Frontal cortex (tissue), 4 donors: ENCODE measurements at places on chromosomes 7 and 10.

DNA sequence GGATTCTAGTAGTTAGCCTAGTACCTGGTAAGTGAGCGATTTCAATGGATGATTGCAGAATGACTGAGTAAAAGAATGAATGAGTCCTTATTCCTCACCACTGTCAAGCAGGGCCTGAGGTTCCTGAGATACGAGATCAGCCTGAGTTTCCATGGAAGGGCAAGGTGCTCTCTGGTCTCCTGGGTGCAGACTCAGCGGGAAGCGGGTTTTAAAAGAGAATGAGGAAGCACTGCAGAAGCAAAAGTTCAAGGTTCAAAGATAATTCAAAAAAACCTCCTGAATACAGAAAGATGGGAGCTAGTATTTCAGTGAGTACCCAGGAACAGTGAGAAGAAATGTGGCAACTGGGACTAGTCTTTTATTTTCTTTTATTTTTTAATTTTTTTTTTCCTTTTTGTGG, 4.3 kb downstream of the ZNF3 start:
- no peak for DNase-seq

DNA sequence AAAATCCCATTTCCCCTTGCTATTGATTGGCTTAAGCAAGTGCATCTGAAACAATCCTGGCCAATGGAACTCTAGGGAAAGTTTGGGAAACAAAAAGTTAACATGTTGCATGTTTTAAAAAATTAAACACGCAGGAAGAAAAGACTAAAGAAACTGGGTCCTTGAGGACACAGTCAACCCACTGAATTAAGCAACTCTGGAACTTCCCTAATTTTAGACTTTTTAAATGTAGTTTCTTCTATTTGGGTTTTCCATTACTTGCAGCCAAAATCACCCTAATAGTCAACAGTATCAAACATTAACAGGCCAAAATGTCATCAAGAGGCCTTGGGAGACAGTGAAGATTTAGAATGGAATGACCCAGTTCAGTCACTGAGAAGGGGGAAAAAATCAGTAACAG, 40.6 kb downstream of the OSBPL3 start:
- DNase-seq, result no peak

- DNase-seq, result no peak
These were observed 187.7 kb upstream of the VSTM2A start for GRCh38 chr7:54354436-54354835.

GRCh38 chr7:155609185-155609584, 35.3 kb upstream of the RBM33 start:
- no peak for DNase-seq

- no peak for DNase-seq
These were observed 63.5 kb upstream of the C10orf90 start for GRCh38 chr10:126734015-126734414.

- DNase-seq, result no peak
These were observed 3.2 kb upstream of the NCOA4 start for GRCh38 chr10:46033602-46034011.

GRCh38 chr10:28279878-28280277, 23.0 kb downstream of the MPP7 start:
- DNase-seq, result no peak

- no peak for DNase-seq
These were observed 109.4 kb downstream of the MBL2 start for GRCh38 chr10:52663161-52663560.

- DNase-seq, result no peak
These were observed 921.5 kb downstream of the TYW1 start for GRCh38 chr7:67918158-67918557.

DNA sequence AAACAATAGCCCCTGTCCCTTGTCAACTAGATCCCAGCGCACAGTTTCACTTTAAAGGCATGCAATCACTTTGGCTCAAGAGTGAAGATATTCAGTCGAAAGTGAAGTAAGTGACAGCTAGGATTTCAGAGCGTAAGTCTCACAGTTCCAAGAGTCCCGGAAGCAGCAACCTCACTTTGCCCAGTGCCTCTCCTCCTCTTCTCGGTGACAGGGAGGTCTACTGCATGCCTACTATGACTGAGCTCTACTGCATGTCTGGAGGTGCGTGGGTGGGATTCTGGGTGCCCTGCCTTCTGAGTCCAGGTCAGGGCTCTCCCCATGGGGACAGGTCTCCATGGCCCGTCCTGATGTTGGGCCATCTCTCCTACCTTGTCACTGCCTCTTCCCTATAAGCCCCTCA, 17.0 kb downstream of the PRKCQ start:
- no peak for DNase-seq

DNA sequence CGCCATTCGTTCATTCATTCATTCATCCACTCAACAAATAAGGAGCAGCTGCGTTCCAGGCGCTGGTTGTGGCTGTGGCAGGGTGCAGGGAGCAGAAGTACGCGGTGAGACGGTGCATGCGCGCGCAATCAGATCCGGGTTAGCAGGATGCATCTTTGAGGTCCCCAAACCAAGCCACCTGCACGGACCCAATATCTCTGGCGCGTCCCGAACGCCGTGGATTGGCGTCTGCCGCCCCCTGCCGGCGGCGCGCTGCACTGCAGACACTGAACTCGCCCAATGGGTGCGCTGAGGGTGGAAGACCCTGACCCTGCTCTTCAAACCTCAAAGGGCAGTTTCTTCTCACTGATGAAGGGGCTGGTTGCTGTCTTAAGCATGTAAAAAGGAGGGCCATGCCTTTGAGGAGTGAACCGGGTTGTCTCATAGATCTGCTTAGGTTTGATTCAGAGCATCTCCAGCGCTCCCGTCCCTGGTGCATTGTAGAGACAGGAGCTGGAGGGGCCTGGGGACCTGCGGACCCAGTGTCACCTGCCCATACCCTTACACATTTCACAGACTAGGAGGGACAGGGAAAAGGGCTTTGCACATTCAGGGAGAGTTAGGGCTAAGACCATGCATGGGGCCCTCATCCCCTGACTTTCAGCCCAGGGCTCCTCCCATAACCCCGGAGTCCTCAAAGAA, 102.5 kb downstream of the RAMP3 start:
- DNase-seq, result peak; percentile 68

DNA sequence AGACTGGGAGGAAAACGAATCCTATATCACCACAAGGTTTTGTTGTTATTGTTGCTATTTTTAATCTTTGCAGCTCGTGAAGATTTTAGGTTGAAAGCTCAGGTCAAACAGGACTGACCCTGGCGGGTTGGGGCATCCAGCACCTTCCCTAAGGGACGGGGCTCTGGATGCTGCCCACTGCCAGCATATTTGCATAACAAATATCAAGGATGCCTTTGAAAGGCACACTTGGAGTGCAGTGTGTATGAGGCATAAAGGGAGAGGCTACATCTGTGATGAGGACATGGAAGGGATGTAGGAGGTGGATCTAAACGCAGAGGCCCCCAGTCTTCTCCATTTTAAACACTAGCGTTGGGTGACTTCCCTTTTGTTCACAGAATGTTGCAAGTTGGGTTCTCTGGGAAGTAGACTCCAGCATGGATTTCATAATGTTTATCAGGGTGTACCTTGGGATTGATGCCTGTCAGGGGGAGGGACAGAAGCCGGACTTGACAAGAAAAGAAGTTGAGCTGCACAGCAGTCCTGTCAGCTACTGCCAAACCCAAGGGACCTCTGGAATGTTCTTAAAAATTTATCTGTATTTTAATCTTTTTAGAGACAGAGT, 181.1 kb upstream of the IMMP2L start:
- DNase-seq, result no peak

DNA sequence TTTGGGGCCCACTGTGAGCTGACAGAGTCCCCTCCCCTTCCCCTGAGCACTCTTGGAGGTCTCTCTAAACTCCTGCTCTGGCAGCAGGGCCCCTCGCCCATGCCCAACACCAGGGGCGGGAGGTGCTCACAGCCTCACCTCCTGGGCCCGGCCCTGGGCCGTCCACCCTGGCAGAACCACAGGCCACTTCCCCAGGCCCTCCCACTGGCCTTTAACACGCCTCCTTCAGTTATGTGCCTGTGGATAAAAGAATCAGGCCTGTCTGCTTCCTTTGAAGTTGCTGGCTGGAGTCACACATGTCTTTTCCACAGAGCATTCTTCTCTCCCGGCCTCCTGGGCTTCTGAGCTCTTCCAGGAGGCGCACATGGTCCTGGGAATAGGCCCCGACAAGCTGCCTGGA, 10.2 kb downstream of the MYL10 start:
- DNase-seq, result no peak

DNA sequence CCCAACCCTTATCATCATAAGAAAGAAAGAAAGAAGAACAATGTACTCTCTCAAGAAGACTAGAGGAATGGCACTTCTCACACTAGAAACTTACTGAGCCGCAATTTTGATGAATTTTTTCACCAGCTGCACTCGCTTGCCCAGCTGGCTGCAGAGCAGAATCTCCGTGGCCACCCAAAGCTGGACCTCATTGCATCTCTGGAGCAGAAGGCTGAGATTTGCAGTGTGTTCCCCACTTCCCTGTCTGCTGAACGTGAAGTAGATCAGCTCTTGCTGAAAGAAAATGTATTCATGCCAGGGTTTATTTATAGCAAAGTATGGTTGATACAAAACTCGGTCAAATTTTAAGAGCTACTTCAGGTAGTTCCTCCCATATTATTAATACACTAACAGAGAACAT, 199.3 kb upstream of the CDCA7L start:
- no peak for DNase-seq

GRCh38 chr10:128480601-128481000, 354.4 kb upstream of the MKI67 start:
- DNase-seq, result no peak

DNA sequence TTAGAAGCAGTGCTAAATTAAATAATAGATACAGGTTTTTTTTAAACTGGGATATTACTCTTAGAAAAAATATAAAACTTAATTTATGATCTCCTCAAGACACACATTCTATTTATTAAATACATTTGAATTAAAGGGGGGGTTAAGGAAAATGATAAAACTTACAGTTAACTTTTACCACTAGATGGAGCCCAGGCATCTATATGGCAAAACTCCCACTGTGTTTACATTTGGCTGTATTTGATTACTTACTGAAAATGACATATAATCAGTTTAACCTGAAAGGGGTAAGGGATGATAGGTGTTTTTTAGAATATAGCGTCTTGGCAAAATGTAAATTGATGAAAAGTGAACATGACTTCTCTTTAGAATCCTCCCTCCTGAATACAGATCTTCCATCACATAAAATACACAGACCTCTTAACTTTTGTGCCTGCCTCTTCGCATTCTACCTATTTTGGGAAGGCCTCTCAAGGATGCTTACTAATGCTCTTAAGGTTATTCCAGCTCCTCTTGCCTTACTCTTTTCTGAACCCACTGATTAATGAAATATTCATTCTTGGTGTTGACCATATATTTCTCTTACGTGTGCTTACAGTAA, 235.7 kb downstream of the AGMO start:
- DNase-seq, result peak; percentile 6

GRCh38 chr7:36506820-36507219, 117.2 kb downstream of the ANLN start:
- no peak for DNase-seq

DNA sequence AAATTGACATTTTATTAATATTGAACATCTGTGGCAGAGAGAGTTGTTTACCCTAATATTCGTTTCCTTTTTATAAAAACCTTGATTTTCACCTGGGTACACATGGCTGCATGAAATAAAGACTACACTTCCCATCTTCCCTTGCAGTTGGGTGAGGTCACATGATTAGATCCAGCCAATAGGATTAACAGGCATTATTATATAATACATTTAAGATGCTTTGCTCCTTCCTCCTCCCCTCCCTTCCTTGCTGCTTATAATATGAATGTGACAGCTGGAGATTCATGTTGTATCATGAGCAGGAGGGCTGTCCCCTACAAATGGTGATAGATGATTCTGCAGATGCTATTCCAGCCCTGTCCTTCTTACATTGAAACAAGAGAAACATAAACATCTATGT, 146.6 kb downstream of the SH2D4B start:
- DNase-seq, result no peak

- DNase-seq, result no peak
These were observed 326.7 kb downstream of the PTEN start for GRCh38 chr10:88190123-88190522.

DNA sequence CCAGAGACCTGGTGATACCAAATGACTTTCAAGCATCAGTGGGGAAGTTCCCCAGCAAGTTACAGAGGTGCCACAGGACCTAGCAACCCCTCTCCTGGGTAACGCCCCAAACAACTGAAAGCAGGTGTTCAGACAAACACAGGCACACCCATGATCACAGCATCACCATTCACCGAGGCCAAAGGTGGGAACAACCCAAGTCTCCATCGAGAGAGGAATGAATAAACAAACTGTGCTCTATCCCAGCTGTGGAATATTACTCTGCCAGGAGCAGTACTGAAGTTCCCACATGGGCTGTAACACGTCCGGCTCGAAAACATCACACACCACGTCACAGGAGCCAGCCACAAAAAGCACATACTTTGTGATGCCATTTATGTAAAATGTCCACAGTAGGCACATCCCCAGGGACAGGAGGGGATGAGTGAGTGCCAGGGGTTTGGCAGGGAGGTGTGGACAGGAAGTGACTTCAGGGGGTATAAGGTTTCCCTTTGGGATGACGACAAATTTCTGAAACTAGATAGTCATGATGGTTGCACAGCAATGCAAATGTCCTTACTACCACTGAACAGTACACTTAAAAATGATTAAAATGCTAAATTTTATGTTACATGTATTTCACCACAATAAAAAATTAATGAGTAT, 222.8 kb downstream of the TNS3 start:
- DNase-seq, result no peak

GRCh38 chr7:48899932-48900331, 24.4 kb upstream of the CDC14C start:
- no peak for DNase-seq

DNA sequence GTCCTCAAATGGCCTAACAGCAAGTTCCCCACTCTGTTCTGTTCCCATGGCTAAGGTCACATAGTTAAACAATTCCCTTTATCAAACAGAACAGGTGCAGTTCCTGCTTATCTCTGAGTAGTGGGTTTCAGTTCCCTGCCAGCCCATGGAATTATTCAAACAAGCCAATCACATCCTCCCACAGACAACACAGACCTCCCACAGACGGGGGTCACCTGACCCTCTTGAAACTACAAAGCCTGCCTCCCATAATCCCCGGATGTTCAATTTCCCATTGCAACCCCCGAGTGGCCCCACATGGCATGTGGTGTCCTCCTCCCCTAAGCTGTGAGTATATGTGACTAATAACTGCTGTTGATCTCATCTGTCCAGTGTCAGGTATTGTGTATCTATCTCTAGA, 64.1 kb downstream of the TMEM168 start:
- DNase-seq, result no peak
